Effector memory CD4-positive, alpha-beta T cell (primary cell): ENCODE measurements at places on chromosomes 4 and X.

DNA sequence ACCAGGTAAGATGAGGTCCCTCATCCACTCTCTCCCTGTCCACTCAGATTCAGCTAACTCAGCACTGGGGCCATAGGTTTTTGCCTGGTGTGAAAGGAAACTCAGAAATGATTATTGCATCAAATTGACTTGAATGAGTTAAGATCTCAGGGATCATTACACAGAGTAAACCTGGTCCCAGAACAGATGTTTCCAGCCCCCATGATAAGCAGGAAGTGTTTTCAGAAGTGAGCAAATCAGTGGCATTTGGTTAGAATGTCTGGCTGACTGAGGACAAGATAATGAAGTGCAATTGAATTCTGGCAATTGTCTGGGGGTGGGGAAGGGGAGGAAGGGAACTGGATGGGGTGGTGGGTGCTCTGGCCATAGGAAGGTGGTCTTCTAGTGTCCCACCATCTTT lies 108.0 kb downstream of the CHIC2 start:
- DNase-seq: no peak

DNA sequence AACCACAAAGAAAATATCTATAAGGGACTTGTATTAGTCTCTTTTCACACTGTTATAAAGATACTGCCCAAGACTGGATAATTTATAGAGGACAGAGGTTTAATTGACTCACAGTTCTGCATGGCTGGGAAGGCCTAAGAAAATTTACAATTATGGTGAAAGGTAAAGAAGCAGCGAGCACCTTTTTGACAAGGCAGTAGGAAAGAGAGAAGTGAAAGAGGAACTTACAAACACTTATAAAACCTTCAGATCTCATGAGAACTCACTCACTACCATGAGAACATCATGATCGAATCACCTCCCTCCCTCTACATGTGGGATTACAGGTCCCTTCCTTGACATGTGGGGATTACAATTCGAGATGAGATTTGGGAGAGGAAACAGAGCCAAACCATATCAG lies 856.0 kb downstream of the TRAM1L1 start:
- DNase-seq: no peak

DNA sequence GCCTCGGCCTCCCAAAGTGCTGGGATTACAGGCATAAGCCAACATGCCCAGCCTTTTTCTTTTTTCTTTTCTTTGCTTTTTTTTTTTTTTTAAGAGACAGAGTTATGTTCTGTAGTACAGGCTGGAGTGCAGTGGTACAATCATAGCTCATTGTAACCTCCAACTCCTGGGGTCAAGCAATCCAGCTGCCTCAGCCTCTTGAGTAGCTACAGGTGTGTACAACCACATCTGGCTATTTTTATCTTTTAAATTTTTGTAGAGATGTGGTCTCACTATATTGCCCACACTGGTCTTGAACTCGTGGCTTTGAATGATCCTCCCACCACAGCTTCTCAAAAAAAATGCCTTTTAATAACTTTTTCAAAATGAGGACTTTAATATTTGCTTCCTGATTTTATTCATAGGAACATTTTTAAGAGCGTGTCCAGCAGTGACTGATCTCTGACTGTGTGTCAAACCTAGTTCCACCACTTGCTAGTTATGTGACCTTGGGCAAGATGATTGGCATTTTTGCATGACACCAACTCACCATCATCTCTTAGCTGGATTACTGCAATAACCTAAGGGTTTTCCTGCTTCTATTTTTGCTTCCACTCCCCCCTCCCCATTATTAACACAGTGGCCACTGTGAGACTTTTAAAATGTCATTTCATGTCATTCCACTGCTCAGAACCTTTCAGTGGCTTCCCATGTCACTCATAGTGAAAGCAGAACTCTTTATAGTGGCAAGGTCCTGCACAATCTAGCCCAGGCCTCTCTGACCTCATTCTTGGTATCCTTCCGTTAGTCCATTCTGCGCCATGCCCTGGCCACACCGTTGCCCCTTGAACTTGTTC lies 4.5 kb upstream of the TNIP3 start:
- no peak for DNase-seq

DNA sequence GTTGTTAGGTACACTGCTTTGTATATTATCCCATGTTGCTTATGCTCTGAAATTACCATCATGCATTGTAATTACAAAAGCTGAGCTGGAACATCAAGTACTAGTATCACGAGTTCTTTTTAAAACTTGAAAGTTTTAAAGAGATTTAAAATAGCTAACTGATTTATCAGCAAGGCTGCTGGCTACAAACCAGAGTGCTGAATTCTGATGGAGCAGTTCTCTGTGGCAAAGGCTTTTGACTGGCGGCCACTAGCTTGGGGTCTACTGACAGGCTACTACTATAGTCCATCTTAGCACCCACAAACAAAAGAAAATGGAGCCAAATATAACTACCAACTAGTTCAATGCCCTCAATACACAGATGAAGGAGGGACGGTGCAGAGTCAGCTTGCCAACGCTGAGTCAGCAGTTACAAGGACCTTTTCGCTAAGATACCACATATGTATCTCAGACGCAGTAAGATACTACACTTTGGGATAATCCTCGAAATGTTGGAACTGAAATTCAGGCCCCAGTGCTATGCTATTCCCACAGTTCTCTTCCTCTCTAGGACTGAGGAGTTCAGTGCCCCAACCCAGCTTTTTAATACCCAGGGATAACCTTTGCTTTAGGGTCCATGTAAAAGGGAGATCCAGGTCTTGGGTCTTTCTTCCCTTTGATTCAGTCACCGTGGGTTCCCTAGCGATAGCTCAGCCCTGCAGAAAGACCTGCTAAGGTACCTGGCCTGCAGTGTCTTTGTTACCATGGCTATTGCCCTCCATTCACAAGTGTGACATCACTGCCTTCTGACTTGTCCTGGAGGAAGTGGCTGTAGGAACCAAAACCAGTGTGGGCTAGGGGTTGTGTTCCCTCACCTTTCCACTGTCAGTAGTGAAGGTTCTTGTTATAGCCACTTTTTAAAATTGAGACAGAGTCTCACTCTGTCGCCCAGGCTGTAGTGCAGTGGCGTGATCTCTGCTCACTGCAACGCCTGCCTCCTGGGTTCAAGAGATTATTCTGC lies 22.8 kb downstream of the MFAP3L start:
- DNase-seq: no peak
